ENCODE measurements at places on chromosomes 6 and 20.
A peak's percentile ranks its signal among the peaks of the same experiment; 100 is the strongest.

DNA sequence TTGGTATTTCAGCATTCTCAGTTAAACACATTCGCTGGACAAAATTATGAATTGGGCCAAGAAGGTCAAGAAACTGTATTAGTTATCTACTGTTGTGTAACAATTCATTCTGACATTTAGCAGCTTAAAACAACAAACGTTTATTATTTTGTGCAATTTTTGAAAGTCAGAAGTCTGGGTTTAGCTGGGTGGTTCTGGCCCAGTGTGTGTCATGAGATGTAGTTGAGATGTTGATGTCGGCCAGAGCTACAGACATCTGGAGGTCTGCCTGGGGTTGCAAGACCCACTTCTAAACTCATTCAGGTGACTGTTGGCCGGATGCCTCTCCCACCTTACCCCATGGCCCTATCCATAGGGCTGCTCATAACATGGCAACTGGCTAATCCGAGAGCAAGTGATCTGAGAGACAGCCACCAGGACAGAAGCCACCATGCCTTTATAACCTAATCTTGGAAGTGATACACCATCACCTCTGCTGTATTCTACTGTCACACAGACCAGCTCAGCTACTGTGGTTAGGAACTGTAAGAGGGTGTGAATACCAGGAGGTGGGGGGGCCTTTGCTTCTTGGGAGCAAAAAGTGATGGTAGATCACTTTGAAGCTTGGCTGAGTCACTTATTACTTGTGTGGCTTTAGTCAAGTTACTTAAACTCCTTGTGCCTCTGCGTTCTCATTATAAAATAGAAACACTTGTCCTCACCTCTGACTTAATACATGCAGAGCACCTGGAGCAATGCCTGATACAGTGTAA, 217.0 kb upstream of the MYLIP start:
- peak; percentile 62 for DNase-seq

DNA sequence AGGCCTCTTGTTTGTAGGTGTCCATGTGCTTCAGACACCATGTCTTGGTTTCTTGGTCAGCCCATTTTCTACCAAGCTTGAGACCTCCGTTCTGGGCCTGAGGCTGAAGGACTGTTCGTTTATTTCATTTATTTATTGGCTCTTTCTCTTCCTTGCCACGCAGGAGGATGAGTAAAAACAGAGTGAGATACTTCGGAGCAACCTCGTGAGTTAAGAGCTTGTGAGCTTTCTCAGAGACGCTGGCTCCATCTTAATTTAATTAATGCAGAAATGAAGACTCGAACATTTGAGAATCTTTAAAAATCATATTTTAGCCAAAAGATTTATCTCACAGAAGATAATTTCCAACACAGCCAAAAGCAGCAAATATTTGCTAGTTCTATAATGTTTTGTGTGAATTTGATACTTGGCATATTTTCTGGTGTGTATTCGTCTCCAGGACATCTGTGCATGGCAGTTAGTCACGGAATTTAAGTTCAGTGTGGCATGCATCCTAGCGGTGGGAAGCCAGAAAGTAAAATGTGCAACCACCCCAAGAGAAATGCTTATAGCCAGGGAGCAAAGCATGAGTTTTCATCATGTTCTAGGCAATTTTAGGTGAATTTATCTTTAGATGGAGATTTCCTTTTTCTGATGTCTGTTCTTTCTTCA, 76.0 kb downstream of the THBS2 start:
- DNase-seq: no peak

GRCh38 chr6:11971154-11971553, 41.0 kb upstream of the HIVEP1 start:
- no peak for DNase-seq

GRCh38 chr6:148440016-148440415, 97.4 kb downstream of the SASH1 start:
- no peak for DNase-seq

- no peak for DNase-seq
These were observed 7.9 kb upstream of the WFDC10A start for GRCh38 chr20:45621593-45621992.

- peak; percentile 37 for DNase-seq
These were observed 71.7 kb downstream of the RCAN2 start for GRCh38 chr6:46419576-46420002.

- no peak for DNase-seq
These were observed 74.7 kb upstream of the TMEM170B start for GRCh38 chr6:11462742-11463397.
